SK-N-MC (cell line): ENCODE measurements at places on chromosomes 16 and 17.

GRCh38 chr16:11141409-11142260, 114.4 kb downstream of the SOCS1 start:
- no peak for DNase-seq

DNA sequence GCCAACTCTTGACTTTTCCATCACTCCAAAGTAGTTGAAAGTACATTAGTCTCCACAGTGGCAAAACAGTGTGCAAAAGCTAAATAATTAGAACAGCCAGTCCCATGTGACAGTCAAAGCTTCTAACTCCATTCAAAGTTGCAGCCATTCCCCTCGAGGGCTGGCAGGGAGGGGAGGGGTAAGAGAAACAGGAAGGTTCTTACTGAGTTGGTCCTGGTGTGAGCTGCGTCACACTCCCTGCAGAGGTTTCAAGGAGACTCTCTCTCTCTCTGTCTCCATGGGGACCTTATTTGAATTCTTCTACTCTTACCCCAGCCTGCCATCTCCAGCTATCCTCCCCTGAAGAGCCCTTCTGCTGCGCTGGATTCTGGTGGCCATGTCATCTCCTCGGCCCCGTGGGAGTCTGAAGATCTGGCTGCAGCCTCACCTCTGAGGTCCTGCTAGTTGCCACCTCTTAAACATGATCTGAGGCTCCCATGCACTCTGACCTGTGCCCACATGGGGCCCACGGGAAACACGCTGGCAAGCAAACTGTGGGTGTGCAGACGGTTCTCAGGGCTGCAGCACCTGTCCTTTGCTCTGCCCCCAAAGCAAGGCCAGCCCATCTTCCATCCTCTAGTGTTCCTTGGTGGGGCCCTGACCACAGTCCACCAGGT, 23.3 kb upstream of the STH start:
- DNase-seq: no peak

GRCh38 chr16:11370084-11370931, 25.0 kb downstream of the RMI2 start:
- no peak for DNase-seq

GRCh38 chr17:10803830-10804475, at the start of gene TMEM238L:
Gene TMEM238L, minus strand, starts transcription at chr17:10804099. Its CDS starts 136 bp downstream, at chr17:10803963.
- DNase-seq: no peak

- DNase-seq: no peak
Measured at GRCh38 chr17:82105417-82105881, 7.4 kb upstream of the FASN start.

DNA sequence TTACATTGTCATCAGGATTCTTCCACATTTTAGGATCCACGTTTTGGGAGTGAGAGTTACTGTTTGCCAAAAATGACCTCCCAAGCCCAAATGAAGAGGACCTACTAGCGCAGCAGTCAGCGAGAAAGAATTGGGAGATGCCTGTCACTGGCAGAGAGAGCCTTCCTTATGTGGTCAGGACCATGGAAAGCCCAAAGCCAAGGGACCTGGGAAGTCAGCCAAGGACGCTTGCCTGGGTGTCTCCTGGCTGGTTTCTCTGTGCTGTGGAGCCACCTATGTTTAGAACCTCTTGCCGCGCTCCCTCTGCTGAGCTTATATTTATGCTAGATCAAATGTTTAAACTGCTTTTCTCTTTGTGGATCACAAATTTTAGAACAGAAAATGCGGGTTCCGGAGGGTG, 24.9 kb upstream of the RHBDL3 start:
- no peak for DNase-seq

DNA sequence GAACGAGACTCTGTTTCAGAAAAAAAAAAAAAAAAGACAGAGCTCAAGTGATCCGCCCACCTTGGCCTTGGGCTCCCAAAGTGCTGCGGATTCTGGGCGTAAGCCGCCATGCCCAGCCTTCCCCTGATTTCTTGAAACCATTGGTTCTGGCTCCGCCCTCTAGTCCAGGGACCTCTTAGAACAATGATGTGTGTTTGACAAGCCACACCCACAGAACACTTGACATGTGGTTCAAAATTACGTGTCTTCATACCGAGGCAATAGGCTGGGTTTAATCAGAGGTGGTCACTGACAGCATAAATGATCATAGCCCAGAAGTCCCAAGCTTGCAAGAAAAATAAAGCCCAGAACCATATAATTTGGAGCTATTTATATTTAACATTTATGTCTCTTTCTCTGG, 23.0 kb downstream of the KNOP1 start:
- DNase-seq: no peak

GRCh38 chr17:80251966-80252365, 8.7 kb upstream of the RNF213 start:
- DNase-seq: no peak

DNA sequence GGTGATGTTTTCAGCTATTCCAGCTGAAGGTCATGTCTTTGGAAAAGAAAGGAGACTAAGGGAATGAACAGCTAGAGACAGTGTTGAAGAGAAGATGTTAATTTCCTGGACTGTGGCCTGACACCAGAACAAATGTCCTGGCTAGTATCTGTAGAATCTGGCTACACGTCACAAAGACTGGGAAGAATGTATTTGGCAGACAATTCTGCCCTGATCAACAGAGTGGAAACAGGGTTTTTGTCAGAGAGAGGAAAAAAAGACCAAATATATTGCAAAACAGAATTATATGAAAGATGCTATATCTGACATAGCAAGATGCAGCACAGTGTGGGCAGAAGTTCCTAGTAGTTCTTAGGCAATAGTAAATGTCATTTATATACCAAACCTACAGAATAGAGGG, 17.0 kb upstream of the ANKFN1 start:
- DNase-seq: no peak

DNA sequence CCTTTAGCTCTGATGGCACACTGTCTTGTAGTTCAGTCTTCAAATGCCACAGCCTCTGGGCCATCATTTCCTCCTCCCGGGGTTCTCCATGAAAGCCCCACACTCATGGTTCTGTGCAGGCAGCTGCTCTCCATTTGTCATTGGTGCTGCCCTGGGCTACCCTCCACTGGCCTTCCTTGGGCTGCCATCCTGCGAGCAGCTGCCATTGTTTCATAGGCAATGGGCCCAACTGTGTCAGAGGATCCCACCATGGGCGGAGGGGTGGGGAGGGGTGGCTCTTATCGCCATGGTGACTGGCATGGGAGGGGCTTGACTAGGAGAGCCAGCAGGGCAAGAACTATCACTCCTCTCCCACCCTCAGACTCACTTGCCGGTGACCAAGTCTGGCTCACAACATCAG, 38.6 kb upstream of the BRD7 start:
- DNase-seq: no peak

DNA sequence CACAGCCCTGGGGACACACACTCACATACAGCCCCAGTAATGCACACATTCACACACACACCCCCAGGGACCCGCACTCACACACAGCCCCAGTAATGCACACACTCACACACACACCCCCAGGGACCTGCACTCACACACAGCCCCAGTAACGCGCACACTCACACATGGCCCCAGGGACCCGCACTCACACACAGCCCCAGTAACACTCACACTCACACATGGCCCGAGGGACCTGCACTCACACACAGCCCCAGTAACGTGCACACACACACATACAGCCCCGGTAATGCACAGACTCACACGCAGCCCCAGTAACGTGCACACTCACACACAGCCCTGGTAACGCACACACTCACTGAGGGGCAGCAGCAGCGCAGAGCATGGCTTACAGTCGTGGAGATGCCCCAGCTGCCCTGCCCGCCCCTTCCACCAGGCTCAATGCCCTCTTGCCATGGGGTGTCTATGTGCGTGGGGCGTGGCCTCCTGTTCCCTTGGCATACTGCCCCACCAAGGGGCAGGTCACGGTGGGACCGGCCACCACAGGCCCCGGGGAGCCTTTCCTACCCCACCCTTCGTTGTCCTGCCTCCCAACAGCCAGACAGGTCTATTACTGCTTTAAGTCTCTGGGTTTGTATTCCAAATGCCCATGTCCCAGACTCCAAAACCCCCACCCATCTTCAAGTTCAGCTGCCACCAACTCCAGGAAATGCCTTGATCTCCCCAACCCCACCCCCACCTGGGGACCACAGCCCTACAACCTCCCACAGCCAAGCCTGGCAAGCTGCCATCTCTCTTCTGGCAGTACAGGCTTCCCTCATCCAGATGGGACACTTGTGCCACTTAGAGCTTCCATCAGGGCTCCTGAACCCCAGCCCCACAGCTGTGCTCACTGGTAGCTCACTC, 2.7 kb downstream of the CCDC102A start:
- DNase-seq: no peak

- DNase-seq: no peak
Measured at GRCh38 chr16:15585956-15586355, 57.0 kb downstream of the MARF1 start.

DNA sequence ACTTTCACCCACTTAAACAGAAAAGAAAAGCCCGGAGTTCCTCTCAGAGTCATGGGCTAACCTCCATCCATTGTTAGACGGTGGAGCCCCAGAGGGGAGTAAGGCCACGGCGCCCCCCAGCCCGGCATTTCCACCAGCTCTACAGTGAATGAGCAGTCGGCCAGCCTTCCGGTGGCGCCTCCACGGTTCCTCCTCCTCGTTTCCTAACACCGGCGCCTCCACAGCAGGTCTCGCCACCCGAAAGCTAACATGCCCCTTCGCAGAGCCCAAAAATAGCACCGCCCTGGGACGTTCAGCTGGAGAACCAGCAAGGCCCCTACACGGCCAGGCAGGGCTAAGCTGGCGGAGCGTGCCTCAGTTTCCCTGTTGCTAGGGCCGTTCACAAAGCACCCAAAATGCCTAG, 858 bp downstream of the MMD start:
- no peak for DNase-seq

DNA sequence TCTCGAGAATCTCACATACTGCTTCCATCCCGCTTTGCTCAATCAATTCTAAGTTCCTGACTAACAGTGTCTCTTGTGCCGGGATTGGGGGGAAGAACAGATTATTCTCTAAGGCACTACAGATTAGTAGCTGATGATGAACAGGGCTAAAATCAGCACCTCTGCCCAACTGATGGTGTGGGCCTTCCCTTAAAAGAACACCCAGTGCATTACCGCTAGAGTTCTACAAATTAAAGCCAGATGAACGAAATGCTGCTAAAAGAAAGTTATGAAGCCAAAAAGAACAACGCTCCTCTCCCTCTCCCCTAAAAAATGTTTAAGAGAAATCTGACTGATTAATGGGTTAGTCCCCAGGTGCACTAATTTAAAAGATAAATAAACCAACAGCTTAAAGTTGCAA, 4.4 kb downstream of the CDC27 start:
- DNase-seq: no peak

GRCh38 chr16:18841833-18842525, 40.6 kb upstream of the ARL6IP1 start:
- no peak for DNase-seq
